ENCODE measurements at places on chromosomes 7 and 10.

- no peak for DNase-seq
Observed at GRCh38 chr7:74069790-74070618, 13.6 kb upstream of the LIMK1 start.

- peak; percentile 63 for DNase-seq
Observed at GRCh38 chr10:454860-455259, 234.6 kb downstream of the DIP2C start.

DNA sequence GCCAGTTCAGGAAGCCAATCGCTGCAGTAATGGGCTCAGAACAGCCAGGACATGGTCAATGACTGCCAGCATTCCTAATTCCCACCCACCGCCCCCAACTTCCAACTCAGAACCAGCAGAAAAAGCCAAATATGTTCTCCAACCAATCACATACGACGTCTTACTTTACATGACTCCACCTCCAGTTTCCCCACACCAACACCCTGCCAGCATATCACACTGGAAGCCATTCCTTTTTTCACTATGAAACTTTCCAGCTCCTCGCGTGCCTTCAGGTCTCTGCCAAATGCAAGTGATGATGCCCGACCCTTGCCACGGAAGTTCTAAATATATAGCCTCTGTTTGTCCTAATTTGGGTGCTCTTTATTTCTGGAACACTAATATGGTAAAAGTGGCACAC lies 12.5 kb downstream of the NPS start:
- no peak for DNase-seq

DNA sequence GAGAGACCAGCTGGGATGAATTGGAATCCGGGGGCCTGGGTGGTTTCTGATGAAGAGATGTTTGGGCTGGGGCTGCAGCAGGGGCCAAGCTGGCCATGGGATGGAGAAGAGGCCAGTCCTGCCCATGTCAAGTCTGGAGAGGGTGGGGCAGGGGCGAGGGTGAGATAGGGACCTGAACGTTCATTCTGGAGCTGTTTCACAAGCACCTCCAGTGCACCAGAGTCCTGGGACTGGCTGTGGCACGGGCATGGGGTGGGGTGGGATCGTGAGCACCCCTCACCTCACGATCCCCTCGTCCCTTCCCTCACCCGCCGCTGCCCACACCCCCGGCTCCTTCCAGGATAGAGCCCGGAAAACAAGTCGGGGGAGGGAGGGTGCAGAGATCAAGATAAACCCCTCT lies 25.8 kb upstream of the PSMG3 start:
- no peak for DNase-seq

DNA sequence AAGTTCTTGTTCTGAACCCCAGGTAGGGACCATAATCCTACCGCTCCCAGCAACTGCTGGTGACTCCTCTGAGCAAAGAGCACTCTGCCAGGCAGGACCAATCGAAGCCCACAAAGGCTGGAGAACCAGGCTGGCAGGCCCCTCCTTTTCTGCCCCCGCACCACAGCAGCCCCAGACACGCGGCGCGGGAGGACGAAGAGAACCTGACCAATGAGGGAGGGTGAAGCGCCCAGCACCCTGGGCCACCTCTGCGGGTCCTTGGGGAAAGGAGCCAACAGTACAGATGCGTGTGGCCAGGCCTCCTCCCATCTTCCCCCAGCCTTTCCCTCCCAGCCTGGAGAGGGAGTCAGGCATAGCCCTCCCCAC lies 25.9 kb downstream of the CTBP2 start:
- DNase-seq: no peak

GRCh38 chr7:151568956-151569940 lies 49.6 kb upstream of the RHEB start:
- no peak for DNase-seq

GRCh38 chr10:97220355-97220754 lies 34.6 kb upstream of the SLIT1 start:
- no peak for DNase-seq

- DNase-seq: no peak
Observed at GRCh38 chr10:105413997-105414396, 772.9 kb downstream of the SORCS3 start.

- DNase-seq: no peak
Observed at GRCh38 chr7:137985897-137986251, 16.0 kb downstream of the CREB3L2 start.

- DNase-seq: no peak
Observed at GRCh38 chr7:39252916-39253315, 275.2 kb downstream of the POU6F2 start.

DNA sequence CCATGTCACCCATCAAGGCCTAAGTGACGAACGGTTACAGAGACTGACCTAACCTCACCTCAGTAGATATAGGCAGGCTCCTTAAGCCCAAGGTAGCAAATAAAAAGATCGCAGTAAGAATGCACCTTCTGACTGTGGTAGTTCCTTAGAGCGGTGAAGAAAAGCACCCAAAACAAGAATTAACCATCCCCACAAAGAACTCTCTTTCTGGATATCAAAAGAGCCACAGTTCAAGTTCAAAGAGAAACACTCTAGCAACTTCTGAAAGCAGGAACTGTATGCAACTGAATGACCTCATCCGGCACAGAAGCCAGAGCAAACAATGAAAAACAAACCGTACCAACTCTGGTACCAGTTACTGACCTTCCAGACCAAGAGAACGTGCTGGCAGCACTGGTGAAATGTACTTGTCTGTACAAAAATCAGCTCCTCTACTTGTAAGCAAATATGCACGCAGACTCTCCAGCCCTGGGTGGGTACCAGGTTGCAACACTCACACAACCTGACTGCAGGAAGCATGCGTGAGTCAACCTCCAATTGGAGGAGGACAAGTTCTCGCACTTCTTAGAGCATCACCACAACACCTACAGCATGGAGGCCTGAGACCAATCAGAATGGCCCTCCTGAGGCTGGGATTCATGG lies 202.7 kb downstream of the FAM107B start:
- peak; percentile 90 for DNase-seq

GRCh38 chr7:138154661-138155060 lies 78.4 kb downstream of the AKR1D1 start:
- DNase-seq: no peak

- no peak for DNase-seq
Observed at GRCh38 chr10:58784361-58784760, 271.7 kb downstream of the BICC1 start.

GRCh38 chr10:28328346-28328745 lies 25.5 kb upstream of the MPP7 start:
- DNase-seq: no peak

DNA sequence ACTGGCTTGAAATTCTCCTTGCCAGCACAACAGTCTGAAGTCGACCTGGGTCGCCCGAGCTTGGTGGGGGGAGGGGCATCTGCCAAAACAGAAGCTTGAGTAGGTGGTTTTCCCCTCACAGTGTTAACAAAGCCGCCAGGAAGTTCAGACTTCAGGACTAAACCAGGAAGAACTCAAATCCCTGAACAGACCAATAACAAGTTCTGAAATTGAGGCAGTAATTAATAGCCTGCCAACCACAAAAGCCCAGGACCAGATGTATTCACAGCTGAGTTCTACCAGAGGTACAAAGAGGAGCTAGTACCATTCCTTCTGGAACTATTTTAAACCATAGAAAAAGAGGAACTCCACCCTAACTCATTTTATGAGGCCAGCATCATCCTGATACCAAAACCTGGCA lies 45.3 kb downstream of the LRRC72 start:
- DNase-seq: no peak

GRCh38 chr7:37108615-37109014 lies 340.0 kb downstream of the ELMO1 start:
- DNase-seq: no peak

DNA sequence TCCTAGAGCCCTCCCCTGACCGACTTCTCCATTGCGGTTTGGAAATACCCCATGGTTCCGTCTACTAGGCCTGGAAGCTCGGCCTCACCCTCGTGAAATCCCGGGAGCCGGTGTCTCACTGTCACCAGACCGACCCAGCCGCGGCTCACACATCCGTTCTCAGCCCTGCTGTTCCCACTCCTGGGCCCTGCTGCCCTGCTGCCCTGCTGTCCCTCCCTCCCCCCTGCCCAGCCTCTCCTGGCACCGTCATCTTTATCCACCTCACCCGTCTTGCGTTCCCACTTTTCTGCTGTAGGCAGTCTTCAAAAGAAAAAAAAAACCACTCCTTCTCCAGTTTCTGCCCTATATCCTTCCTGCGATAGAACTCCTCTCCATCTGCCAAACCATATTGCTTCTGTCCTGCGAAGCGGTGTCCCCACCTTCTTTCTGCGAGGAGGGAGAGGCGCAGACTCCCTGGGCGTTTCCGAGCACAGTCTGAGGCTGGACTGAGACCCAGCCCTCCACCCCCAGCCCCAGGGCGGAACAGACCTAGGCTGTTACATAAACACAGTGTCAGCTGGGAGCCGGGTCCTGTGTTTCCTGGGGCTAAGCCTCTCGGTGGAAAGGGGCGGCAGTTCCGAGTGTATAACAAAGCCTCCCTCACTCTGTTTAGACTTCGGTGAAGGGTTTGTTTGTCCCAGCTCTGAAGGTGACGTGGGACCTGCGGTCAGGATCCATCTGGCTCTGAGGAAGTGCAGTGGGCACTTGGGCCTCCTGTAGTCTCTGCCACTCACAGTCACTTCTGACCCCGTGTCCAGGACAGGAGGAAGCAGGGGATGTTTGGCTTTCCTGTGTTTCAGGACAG lies 2.8 kb downstream of the AGAP3 start:
- no peak for DNase-seq

- DNase-seq: no peak
Observed at GRCh38 chr7:106376026-106376799, 91.4 kb upstream of the NAMPT start.

- peak; percentile 95 for DNase-seq
Observed at GRCh38 chr10:110225756-110226542, 18.5 kb downstream of the MXI1 start.

DNA sequence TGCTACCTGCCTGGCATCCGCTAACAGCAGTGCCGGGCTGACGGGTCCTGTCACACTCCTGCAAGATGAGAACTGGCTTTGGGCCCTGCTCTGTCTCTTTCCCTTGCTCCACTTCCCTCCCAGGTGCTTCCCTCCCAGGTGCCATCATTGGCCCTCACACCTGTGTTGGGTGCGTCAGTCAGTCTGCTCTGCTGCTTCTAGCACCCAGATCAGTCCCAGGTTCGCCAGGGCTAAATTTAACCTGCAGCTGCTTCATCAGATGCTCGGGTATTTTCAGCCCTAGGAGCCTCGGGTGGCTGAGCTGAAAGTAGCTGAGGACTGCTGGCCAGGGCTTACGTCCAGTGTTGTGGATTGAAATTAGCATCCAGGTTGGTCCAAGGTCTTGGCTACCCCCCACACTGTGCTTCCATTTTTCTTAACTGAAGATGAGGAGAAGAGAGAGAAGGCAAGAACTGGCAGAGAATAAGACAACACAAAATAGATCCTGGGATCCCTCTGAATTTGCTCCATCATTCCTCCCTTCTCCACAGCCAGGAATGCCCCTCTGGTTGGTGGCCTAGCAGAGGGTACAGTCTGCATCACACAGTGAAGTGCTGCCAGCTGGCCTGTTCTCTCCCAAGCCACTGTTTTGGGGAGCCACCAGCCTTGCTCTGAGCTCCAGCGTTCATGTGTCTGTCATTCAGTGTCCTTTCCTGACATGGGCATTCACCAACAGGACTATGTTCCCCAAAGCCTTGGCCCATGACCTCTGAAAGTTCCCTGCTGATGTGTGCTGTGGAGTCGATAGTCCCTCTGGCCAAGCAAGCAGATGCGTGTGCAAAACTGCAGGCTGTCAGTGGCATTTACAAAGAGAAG lies 65.9 kb upstream of the SYPL1 start:
- DNase-seq: no peak

- no peak for DNase-seq
Observed at GRCh38 chr10:32259551-32259950, 87.4 kb downstream of the EPC1 start.

- DNase-seq: no peak
Observed at GRCh38 chr7:117908031-117908795, 35.0 kb upstream of the CTTNBP2 start.

- DNase-seq: no peak
Observed at GRCh38 chr10:67923551-67923950, 39.1 kb downstream of the SIRT1 start.

GRCh38 chr7:105794741-105795729 lies 81.4 kb downstream of the ATXN7L1 start:
- DNase-seq: no peak

GRCh38 chr7:24214670-24215069 lies 69.3 kb upstream of the NPY start:
- DNase-seq: no peak

GRCh38 chr7:143227806-143228205 lies 6.0 kb downstream of the TAS2R40 start:
- no peak for DNase-seq

- no peak for DNase-seq
Observed at GRCh38 chr10:95237376-95238170, 43.5 kb downstream of the ACSM6 start.

DNA sequence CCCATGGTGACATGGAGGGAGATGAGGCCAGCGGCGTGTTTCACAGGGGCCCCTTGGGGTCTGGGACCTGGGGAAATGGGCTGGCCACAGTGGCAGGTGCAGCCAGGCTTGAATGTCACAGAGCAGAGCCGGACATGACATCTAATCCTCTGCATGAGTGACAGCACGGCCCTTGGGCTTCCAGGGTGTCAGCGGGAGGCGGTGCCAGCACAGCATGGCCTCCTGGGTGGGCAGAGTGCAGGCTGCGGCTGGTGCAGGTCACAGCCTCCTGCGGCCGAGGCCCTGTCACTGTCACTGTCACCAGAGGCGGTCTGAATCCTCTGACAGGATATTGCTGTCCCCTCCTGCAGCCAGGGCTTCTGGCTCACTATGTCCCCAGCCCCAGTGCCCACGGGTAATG lies 18.2 kb downstream of the BHLHA15 start:
- DNase-seq: no peak

DNA sequence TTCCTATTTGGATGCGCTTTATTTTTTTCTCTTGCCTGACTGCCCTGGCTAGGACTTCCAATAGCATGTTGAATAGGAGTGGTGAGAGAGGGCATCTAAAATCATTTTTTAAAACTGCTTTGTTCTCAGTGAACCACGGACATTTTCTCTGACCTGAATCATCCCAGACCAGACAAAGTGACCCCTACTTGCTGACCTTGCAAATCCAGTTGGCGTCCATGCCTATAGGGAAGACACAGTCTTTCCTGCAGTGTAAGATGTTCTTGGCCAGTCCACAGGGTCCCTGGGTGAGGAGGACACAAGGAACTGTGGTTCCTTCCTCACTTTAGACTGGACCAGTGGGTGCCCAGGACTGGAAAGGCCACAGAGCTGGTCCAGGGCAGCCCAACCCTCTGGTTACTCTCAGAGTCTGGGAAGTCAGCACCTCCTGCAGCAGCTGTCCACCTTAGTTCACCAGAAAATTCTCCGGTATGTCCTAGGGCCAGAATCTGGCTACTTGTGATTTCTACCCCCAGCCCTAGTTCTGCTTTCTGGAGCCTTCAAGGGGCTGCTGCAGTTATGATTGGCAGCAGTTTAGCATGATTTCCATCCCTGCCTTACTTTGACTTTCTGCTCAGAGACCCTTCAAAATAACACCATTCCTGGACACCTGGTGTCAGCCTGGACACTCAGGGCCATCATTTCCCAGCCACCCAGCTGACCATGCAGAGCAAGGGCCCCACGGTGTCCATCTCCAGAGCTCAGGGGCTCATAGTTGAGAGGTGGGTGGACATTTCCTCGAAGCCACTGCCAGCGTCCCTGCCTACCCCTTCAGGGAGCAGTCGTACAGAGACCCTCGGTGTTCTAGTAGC lies 19.3 kb downstream of the VIPR2 start:
- no peak for DNase-seq
